ENCODE measurements at places on chromosomes 7 and 10.

DNA sequence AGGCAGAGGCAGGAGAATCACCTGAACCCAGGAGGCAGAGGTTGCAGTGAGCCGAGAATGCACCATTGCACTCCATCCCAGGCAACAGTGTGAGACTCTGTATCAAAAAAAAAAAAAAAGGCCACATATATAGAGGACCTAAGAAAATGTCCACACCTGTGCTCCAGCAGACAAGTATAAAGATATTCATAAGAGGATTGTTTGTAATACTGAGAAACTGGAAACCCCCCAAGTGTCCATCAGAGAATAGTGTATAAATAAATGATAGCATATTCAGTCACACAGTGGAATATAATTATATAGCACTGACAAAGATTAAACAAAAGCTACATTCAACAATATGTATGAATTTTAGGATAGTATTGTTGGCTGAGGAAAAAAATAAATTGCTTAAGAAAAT is 1050.6 kb downstream of the GRM8 start:
- DNase-seq = no peak

DNA sequence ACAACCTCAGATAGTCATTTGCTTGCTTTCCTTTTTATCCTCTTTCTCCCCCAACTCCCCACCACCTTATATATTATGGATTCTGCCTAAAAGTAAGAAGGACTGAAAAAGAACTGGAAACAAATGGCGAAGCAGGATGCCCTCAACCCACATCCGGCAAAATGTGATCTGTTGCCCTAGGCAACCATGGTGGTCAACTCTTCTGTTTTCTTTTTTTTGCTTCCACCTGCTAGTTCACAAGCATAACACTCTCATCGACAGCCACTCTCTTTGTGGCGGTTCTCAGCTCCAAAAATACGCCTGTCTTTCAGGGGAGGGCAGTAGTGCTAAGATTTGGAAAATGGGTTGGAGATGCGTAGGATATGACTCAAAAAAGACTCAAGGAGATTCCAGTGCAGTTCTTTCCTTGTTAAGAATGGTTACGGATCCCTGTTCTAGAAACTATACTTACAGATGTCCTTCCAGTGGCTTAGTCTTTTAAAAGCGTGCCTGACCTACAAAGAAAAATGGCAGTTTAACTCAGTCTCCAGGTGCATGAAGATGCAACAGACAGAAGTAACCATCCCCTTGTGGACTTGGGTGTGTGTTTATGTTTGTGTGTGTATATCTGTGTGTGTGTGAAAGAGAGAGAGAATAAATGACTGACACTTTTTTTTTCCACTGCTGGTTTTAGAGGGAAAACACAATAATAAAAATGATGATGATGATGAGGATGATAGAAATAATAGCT is 10.7 kb downstream of the APBB1IP start:
- DNase-seq = no peak

DNA sequence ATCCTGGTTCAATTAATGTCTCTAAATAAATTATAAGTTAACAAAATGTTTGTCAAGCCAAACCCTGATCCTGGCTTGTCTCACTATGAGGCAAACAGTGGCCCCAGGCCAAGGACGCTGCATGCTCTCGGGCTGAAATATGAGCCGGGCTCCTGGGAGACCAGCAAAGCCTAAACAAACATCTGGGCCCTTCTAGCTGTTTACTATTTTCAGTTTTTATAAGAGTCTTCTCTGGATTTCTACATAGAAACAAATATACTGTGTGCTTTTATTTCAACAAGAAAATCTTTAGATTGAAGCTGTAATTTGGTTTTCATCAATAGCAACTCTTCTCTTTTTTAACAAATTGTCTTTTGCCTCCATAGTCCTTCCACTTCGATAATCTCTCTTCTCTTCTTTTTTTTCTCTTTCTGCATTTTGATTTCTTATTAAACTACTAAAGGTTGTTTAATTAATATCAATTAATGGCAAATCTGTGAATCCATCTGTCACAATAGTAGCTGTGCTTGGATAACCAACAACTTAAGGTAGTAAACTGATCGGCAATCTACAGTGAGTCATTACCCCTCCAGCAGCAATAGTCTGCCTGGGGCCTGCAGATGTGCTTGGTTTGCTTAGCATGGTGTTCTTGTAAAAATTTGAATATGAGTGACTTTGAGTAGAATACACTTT is 83.3 kb upstream of the DNAJC1 start:
- DNase-seq = no peak

DNA sequence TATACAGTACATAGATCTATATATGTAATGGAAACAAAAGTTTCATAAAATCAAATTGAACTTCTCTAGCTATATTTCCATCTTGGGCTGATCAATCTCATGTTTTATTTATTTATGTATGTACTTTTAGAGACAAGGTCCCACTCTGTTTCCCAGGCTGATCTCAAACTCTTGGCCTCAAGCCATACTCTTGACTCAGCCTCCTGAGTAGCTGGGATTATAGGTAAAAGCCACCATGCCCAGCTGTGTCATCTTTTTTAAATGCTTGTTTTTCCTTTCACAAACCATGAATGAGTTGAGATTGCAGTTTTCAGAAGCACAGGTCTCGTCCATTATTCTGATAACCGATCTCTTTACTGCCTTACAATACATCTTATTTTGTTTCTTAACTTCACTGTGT is 400.9 kb downstream of the KCNMA1 start:
- no peak for DNase-seq

DNA sequence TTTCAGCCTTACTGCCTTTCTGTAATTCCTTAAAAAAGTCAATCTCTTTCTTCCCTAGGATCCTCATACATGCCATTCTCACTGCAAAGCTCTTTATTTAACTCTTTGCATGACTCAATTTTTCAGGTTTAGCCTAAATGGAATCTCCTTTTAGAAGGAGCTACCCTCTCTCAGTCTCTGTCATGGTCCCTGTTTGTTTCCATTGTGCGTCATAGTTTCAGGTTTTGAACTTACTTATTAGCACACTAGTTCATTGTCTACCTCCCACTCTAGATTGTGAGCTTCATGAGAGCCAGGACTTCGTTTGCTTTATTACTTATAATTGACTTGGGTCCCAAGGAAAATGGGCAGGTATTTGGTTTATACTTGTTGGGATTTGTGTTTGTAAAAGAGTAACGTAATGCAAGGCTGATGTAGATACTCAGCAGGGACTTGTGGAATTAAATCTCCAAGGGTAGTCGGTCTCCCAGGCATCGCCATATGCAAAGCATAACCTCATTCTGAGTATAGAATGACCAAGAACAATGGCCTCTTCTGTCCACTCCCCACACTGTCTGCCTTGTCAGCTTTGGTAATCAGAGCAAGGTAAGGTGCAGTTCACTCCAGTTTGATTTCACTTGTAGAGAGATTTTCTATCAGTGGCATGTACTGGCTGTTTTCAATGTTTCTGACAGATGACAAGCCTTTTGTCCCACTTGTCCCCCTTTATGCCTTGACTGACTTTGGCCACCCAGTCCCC is 252.0 kb downstream of the SORCS3 start:
- DNase-seq = no peak

- DNase-seq = no peak
These were observed 511.0 kb downstream of the XPNPEP1 start for GRCh38 chr10:109412353-109412752.

GRCh38 chr7:155365146-155365874 is 67.6 kb downstream of the INSIG1 start:
- no peak for DNase-seq

- DNase-seq = no peak
These were observed 161.7 kb upstream of the SEMA3C start for GRCh38 chr7:81080553-81080952.

GRCh38 chr7:25002786-25003185 is 22.8 kb upstream of the OSBPL3 start:
- DNase-seq = no peak

DNA sequence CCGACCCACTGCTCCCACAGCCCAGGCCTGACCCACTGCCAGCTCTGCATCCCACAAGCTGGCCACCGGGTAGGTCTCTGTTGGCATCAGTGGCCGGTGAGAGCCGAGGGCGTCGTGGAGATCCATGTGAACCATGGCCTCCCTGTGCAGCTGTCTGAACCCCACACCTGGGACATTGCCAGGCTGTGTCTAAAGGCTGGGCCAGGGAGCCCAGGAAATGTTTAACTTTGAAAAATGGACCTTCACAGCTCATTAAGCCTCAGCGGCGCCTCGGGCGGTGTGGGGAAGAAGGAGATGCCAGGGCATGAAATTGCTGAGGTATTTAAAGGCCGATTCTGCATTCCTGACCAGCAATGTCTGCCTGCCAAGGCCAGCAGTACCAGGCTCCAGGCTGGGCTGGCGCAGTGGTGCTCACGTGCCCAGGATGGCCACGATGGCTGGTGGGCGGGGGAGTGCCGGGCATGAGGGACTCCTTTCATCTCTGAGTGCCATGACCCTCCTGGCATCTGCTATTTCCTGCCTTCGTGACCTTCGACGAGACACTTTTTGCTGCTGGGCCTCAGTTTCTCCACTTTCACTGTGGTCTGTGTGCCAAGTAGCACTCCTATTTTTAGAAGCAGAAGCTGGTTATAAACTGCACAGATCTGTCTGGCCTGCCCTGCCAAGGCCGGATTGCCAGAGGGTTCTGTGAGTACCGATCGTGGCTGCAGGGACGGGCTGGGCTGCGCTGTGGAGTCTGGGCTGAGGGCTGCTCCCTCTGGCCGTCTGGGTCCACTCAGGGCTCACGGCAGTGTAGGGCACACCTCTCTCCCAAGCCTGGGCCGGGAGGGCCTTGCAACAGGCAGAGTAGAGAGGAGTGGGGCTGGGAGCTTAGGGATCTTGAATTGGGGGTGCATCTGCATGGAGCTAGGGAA is 21.8 kb downstream of the ELFN1 start:
- no peak for DNase-seq

GRCh38 chr10:113618338-113618737 is 45.5 kb downstream of the NRAP start:
- DNase-seq = no peak

GRCh38 chr10:10794791-10795191 is 222.9 kb upstream of the CELF2 start:
- DNase-seq = no peak

DNA sequence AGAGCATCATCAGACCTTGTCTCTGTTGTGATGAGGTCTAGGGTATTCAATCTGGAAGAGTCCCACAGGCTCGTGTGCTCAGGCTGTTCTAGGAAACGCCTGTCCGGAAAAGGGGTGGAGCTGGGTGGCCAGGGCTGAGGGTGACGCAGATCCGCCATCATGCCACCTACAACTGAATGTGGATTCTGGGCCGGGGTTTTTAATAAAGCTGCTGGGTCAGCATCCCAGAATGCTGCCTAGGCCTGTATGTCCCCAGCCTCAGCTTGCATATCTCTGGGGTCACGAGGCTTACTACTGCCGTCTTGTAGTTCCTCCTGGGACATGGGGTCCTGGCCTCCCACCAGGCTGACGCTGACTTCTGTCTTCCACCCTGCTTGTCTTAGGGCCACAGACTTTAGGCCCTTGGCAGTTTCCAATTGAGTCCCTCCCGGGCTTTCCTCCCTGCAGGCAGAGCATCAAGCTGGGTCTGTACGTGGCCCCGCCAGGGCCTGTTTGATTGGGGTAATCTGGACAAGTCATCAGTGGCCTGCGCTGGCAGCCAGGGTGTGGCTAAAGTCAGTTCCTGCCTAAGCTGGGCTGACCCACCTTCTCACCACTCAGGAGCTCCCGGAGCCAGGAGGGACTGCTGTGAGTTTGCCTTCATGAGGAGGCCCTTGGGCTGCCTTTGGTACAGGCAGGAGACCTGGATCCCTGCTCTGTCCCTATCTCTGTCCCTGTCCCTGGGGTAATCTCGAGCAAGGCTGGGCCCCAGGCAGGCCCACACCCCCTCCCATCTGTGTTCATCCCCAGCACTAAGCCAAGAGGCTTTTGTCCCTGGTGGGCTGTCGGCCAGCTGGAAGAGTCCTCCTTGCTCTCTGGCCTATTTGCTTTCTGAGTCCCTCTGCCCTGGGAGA is 79.9 kb downstream of the ZMIZ1 start:
- no peak for DNase-seq

DNA sequence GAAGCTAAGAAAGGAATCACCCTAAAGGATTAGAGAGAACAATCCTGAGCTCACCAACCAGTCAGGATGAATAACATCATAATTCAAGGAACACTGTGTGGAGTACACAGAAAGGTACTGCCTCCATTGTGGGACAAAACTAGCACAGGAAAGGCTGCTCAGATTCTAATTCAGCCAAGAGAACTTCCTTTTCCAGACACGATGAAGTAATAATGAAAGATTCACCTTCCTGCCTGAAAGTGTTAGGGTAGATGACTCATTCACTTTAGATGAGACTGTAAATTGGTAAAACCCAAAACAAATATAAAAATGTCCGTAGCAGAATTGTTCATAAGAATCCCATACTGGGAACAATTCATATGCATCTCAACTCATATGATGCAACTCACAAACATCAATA is 167.2 kb downstream of the CDC14C start:
- DNase-seq = no peak

DNA sequence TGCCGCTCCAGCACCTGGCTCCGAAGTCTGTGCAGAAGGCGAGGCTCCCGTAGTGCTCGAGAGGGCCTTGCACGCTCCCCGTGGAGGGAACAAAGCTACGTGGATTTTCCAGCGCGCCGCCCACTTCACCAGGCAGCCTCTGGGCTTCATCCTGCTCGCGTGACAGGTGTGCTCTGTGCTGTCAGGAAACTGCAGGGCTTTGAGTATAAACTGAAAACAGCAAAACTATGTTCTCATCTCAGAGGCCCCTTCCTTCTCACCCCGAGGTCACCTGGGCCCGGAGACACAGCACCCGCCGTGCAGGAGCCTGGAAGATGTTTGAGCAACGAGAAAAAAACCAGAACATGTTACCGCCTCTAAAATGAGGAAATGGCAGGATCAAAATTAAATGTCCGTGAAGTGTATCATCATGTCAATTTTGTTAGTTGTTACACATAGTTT is 17.6 kb upstream of the GPR146 start:
- no peak for DNase-seq

DNA sequence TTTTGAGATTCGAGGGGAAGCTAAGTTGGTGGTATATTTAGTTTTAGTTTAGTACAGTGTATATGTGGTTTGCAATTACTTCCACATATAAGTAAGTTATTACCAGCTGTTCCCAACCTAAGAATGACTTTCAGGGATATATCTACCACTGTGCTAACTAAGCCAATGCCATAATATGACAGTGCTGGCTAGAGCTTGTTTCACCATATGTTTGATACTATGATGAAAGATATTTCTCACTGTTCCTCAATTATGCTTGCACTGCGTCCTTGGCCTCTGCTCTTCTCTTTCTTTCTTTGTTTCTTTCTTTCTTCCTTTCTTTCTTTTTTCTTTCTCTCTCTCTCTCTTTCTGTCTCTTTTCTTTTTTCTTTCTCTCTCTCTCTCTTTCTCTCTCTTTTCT is 113.8 kb upstream of the SKAP2 start:
- DNase-seq = no peak

GRCh38 chr7:47474937-47475879 is 106.7 kb downstream of the TNS3 start:
- peak; percentile 38 for DNase-seq

DNA sequence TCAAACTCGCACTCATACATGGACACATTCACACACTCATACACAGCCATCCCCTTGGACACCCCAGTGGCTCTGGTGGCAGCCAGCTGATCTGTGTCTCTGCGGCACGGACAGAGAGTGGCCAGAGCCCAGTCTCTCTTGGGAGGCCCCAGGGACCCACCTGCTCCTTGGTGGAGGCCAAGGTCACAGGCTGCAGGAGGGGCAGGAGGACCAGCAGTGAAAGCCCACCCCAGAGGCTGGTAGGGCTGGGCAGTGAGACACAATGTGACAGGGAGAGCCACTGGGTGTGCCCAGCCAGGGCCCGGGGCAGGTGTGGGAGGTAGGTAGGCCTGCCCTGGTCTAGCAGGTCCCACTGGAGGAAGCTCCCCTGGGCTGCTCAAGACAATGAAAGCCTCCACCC is 18.5 kb downstream of the SHH start:
- no peak for DNase-seq
